ENCODE measurements at places on chromosomes 11 and 22.

- no peaks in the 10 kb centered on the region for H3K36me3 ChIP-seq
- H3K4me3 ChIP-seq: no peak overlapping the region
- no peaks in the 10 kb centered on the region for H3K27me3 ChIP-seq
- no peaks in the 10 kb centered on the region for H3K4me1 ChIP-seq
Measured at GRCh38 chr11:93498161-93498560, 45.0 kb downstream of the SMCO4 start.

- no peak for DNase-seq
- H3K4me1 ChIP-seq: peaks cover 1% of the 10 kb centered on the region
- no peaks in the 10 kb centered on the region for H3K27me3 ChIP-seq
- H3K36me3 ChIP-seq: no peaks in the 10 kb centered on the region
- H3K4me3 ChIP-seq: no peak overlapping the region
Measured at GRCh38 chr11:69439651-69440464, 41.6 kb upstream of the LINC01488 start.

DNA sequence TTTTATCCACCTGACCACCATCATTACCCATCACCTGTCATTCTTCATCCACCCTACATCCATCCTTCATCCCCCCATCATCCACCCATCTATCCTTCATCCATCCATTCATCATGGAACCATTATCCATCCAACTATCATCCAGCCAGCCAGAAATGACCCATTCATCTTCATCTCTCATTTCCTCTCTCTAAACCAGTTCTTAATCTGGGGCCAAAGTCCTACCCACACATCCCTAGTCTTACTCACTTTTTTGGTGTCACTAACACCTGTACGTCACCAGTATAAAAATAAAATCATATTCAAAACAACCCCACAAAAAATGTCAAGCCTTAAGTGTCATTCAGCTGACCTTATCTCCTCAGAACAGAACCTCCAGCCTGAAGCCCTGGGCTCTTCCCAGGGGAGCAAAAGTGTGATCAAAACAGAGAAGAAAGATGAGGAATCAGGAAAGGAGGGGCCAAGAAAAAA is 12.3 kb downstream of the SPI1 start:
- H3K4me1 ChIP-seq: no peaks in the 10 kb centered on the region
- no peak for DNase-seq
- no peak overlapping the region for H3K27ac ChIP-seq
- H3K36me3 ChIP-seq: no peaks in the 10 kb centered on the region
- no peak overlapping the region for H3K4me3 ChIP-seq

GRCh38 chr11:70716986-70717775 is 318.9 kb downstream of the CTTN start:
- no peak overlapping the region for H3K27ac ChIP-seq
- H3K36me3 ChIP-seq: no peaks in the 10 kb centered on the region
- no peak overlapping the region for H3K4me3 ChIP-seq
- no peak for DNase-seq
- H3K4me1 ChIP-seq: no peaks in the 10 kb centered on the region
- H3K27me3 ChIP-seq: no peaks in the 10 kb centered on the region

DNA sequence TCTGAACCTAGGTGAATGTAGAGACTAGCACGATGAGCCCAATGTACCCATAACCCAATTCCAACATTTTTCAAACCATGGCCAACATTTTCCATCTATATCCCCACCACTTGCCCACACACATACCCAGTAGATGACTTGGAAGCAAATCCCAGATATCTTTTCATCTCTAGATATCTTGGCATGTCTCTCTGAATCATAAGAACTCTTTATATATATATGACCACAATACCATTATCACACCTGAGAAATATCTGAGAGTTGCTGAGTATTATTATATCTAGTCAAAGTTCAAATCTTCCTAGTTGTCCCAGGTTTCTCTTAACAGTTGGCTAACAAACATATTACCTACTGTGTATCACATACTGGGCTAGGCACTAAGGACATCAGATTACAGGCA is 37.9 kb upstream of the NFRKB start:
- peaks cover 1% of the 10 kb centered on the region for H3K4me1 ChIP-seq
- H3K4me3 ChIP-seq: no peak overlapping the region
- DNase-seq: no peak
- H3K36me3 ChIP-seq: no peaks in the 10 kb centered on the region

DNA sequence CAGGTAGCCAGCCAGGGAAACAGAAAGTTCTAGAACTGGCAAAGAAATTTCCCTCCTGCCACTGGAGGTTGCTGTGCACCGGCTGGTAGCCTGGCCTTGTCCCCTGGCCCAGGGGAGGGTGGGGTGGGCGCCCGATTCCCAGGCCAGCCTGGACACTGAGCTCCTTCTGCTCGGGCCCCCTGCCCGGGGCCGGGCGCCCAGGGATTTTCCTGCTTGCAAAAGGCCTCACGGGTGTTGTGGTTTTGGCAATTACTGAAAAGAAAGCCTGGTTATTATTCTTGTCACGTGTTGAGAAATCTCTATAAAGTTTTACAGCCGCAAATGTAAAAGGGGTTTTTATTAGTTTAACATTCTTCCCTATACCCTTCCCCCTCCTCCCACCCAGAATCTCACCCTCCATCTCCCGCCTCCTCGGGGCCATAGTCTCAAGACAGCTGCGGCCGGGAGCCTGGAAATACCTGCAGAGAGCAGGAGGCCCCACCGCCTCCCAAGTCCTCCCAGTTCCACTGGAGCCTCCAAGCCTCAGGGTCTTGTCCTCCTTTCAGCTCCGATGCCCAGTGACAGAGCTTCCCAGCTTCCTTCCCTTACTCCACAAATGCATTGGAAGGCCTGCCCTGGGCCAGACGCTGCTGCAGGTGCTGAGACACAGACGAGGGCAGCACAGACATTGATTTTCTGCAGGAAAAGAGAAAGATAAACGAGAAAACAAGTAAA is 1515.6 kb downstream of the TBC1D22A start:
- peaks cover 1% of the 10 kb centered on the region for H3K4me1 ChIP-seq
- no peak overlapping the region for H3K27ac ChIP-seq
- no peaks in the 10 kb centered on the region for H3K36me3 ChIP-seq
- no peaks in the 10 kb centered on the region for H3K27me3 ChIP-seq
- no peak for DNase-seq
- H3K4me3 ChIP-seq: no peak overlapping the region

GRCh38 chr11:126101251-126101929 is 38.7 kb upstream of the CDON start:
- H3K27me3 ChIP-seq: no peaks in the 10 kb centered on the region
- peaks cover 29% of the 10 kb centered on the region for H3K4me1 ChIP-seq
- peak; percentile 83 for DNase-seq
- no peaks in the 10 kb centered on the region for H3K36me3 ChIP-seq
- peak overlapping the region; percentile 77 for H3K27ac ChIP-seq

DNA sequence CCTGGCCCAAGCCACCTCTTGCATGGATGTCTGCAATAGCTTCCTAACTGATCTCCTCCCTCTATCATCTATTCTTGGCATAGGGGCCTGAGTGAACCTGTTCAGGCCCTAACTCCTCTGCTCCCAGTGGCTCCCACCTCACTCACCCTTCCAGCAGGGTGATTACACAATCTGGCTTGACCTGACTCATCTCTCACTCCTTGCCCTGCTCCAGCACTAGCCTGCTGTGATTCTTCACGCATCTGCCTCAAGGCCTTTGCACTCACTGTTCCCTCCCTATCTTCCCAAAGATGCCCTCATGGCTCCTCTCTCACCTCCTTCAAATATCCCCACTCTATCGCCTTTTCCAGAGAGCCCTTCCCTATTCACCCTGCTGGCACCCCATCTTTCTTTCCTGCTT is 10.5 kb downstream of the SCN4B start:
- DNase-seq: no peak
- no peaks in the 10 kb centered on the region for H3K27me3 ChIP-seq
- peaks cover 4% of the 10 kb centered on the region for H3K4me1 ChIP-seq
- no peak overlapping the region for H3K27ac ChIP-seq
- H3K36me3 ChIP-seq: no peaks in the 10 kb centered on the region

DNA sequence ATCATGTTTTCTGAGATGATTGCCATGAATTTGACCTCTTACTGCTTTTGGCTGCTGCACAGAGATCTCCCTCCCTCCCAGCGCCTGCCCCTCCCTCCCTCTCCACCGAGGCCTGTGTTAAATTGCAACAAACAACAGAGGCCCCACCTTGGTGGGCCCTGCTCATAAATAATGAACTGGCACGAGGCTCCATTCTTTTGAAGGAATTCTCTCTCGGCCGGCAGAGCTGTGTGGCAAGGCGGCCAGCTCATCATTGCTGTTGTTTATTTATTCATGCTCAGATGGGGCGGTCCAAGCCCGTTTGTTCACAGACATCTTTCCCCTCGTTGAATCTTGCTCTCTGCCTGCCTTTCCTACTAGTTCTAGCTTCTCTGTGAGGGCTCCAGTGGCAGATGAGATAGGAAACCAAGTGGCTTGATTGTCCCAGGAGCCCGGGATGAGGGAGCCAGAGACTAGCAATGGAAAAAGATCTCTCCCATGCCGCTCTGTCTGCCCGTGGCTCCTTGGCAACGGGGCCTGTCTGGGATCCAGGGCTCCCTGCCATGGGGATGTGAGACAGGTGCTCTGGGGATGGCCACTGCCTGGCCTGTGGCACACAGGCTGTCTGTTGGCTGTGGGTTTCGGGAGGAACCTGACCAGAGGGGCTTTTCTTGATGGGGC is 192.6 kb downstream of the DSCAML1 start:
- no peak overlapping the region for H3K27ac ChIP-seq
- no peak overlapping the region for H3K4me3 ChIP-seq
- no peaks in the 10 kb centered on the region for H3K36me3 ChIP-seq
- H3K4me1 ChIP-seq: no peaks in the 10 kb centered on the region
- DNase-seq: no peak

- H3K27ac ChIP-seq: no peak overlapping the region
- H3K27me3 ChIP-seq: no peaks in the 10 kb centered on the region
- no peak for DNase-seq
- no peak overlapping the region for H3K4me3 ChIP-seq
- H3K36me3 ChIP-seq: no peaks in the 10 kb centered on the region
Measured at GRCh38 chr11:128206461-128206860, 380.9 kb downstream of the ETS1 start.

GRCh38 chr11:23315286-23315685 is 455.0 kb upstream of the CCDC179 start:
- no peak overlapping the region for H3K4me3 ChIP-seq
- DNase-seq: no peak
- no peaks in the 10 kb centered on the region for H3K36me3 ChIP-seq
- no peak overlapping the region for H3K27ac ChIP-seq
- no peaks in the 10 kb centered on the region for H3K27me3 ChIP-seq

Data from ovary (tissue), 10 donors.